Kidney capillary endothelial cell (primary cell): ENCODE measurements at places on chromosomes 1 and 21.
A peak's percentile ranks its signal among the peaks of the same experiment; 100 is the strongest.

- DNase-seq: no peak
Observed at GRCh38 chr1:181222972-181223505, 134.5 kb downstream of the IER5 start.

DNA sequence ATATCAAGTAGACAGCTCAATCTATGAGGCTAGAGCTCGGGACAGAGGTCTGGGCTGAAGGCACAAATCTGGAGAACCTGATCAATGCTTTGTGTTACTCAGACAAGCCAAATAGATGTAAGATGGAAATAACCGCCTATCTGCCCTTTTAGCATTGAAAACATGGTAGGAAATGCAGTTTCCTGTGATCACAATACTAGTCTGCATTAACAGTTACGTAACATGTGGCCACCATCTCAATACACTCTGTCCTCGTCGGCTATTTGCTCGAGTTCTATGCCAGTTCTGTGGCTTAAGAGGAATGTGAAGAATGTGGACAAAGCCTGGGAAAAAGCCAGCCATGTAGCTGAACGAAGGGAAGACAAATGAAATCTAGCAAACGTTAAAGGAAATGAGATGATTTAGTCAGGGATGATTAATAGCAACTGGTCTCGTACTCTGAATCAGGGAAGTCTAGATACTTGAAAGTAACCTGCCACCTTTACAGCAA is 73.3 kb downstream of the HSF2BP start:
- peak; percentile 99 for DNase-seq

- no peak for DNase-seq
Observed at GRCh38 chr1:32393832-32394140, 455 bp downstream of the BSDC1 start.

- DNase-seq: no peak
Observed at GRCh38 chr1:40689737-40690136, 1.8 kb upstream of the NFYC start.

GRCh38 chr21:14243874-14244273 is 27.9 kb downstream of the RBM11 start:
- DNase-seq: no peak

GRCh38 chr1:40824591-40825434 is 37.4 kb downstream of the CITED4 start:
- DNase-seq: no peak

GRCh38 chr1:168437821-168438220 is 106.0 kb downstream of the XCL2 start:
- no peak for DNase-seq

GRCh38 chr1:165763442-165763841 is 5.2 kb downstream of the TMCO1 start:
- DNase-seq: no peak

DNA sequence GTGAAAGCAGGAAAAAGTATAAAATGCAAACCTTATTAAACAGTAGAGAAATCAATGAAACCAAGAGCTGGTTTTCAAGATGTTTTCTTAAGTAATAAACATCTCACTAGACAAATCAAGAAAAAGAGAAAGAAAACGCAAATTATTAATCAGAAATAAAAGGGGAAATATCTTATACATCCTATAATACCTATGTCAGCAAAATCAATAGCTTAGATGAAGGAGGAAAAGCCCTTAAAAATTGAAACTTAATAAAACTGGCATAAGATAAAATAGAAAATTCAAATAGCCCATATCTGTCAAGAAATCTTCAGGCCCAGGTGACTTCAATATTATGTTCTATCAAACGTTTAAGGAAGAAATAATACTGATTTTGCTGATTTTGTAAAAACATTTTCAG is 59.1 kb downstream of the RGS4 start:
- DNase-seq: no peak

GRCh38 chr1:183236158-183236725 is 50.2 kb downstream of the LAMC2 start:
- no peak for DNase-seq

DNA sequence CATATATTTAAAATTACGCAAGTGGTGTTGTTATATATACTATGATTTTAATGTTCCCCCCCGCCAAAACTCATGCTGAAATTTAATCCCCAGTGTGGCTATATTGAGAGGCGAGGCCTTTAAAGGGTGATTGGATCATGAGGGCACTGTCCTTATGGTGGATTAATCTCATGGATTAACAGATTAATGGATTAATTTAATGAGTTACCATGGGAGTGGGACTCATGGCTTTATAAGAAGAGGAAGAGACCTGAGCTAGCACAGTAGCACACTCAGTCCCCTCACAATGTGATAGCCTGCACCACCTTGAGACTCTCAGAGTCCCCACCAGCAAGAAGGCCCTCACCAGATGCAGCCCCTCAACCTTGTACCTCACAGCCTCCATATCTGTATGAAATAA is 34.8 kb downstream of the C1orf198 start:
- DNase-seq: no peak

- DNase-seq: no peak
Observed at GRCh38 chr1:156337888-156338179, 258 bp downstream of the CCT3 start.

- DNase-seq: no peak
Observed at GRCh38 chr1:116717318-116717717, 36.9 kb upstream of the CD2 start.

DNA sequence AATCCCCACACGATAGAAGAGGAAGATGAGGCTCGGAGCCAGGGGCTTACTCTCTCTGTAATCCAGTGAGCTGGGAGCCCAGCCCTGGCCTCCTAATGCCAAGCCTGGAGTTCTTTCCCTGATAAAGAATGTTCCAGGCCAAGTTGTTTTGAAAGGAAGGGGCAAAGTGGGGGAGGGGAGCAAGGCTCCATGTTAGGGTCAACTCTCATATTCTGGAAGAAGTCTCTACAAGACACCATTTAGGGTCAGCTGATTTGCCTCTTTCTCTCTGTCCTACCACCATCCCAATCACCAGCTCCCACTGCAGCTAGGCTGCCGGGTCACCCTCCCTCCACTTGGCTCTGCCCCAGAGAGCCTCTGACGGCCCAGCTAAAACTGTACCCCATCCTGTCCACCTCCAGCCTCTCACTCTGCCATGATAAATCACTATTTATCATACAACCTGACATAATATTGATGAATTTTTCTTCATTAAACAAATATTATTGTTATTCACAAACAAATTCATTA is 95.0 kb downstream of the GLIS1 start:
- no peak for DNase-seq

- peak; percentile 44 for DNase-seq
Observed at GRCh38 chr1:232627645-232628334, 2.1 kb downstream of the SIPA1L2 start.

- peak; percentile 26 for DNase-seq
Observed at GRCh38 chr1:17274186-17275170, 25.6 kb downstream of the PADI3 start.

- DNase-seq: peak; percentile 93
Observed at GRCh38 chr1:225923692-225924555, at the start of gene PYCR2. PYCR2 (minus strand) TSS chr1:225924250; CDS start chr1:225924110, 140 bp downstream.

GRCh38 chr1:204487256-204487615 is 7.4 kb downstream of the PIK3C2B start:
- DNase-seq: no peak

DNA sequence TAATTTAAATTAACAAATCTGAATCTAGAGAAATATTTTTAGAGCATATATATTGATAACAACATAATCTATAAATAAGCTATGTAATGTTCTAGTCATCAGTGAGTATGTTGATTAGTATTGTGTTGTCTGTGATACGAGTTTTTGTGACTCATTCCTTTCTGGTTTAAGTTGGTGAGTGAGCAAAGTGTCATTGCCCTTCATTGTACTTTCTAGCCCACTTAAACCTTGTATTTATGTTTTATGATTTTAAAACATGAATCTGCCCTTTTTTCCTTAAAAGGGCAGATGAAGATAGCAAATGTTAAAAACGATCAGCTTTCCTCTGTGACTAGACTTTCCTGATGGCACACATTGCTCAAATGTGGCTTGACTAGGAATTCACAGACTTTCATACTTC is 38.5 kb downstream of the MACO1 start:
- peak; percentile 79 for DNase-seq

GRCh38 chr1:53681977-53682685 is 56.8 kb downstream of the GLIS1 start:
- peak; percentile 56 for DNase-seq

GRCh38 chr1:1470626-1471388 is 758 bp upstream of the ATAD3B start:
- DNase-seq: peak; percentile 9

GRCh38 chr21:35294231-35294898 is 245.3 kb upstream of the RUNX1 start:
- no peak for DNase-seq

- no peak for DNase-seq
Observed at GRCh38 chr1:187264995-187265602, 436.4 kb downstream of the PLA2G4A start.

- no peak for DNase-seq
Observed at GRCh38 chr1:25103164-25103795, 129.0 kb downstream of the SYF2 start.

GRCh38 chr1:170624146-170624545 is 39.8 kb upstream of the PRRX1 start:
- no peak for DNase-seq

- DNase-seq: no peak
Observed at GRCh38 chr1:204177133-204177532, 11.0 kb upstream of the REN start.

GRCh38 chr1:72050551-72050950 is 231.8 kb downstream of the NEGR1 start:
- DNase-seq: no peak

DNA sequence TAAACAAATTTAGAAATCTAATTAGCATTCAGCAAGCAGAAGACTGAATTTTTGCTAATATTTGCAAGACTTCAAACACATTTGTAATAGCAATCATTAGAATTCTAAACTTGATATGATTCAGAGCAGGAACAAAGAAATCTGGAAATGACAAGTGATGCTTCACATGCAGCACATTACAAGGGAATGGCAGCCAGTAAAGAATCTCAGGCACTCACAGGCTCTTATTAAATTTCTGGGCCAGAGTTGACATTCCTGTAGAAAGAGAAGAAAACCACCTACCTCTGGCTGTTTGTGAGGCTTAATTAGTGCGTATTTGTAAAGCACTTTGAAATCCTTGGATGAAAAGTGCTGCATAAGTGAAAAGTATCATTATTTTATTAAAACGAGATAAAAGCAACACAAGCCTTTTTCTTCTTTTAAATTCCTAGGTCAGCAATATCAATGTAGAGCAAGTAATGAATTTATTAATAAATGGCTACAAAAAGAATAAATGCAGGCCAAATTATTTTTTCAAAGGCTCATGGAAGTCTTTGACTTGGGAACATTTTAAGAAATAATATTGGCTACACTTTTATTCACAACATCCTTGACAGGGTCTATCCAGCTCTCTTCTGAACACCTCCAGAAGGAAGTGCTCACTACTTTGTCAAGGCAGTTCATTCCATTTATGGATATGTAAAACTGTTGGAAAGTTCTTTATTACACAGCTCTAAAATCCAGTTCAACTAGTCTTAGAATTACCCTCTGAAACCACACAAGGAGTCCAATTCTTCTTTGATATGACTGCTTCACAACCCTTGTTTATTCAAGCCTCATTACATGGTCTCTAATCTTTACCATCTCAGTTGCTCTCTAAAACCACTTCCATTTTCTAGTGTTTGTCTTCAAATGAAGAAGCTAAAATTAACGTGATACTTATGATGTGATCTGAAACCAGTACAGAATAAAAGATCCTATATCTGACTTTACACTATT is 32.1 kb upstream of the SCYL3 start:
- DNase-seq: no peak

- DNase-seq: no peak
Observed at GRCh38 chr1:159300146-159300545, 2.0 kb upstream of the FCER1A start.

DNA sequence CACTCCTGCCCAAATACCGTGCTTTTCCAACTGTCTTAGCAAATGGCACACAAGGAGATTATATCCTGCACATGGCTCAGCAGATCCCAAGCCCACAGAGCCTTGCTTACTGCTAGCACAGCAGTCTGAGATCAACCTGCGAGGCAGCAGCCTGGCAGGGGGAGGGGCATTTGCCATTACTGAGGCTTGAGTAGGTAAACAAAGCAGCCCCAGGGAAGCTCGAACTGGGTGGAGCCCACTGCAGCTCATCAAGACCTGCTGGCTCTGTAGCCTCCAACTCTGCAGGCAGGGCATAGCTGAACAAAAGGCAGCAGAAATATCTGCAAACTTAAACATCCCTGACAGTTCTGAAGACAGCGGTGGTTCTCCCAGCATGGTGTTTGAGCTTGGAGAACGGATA is 70.1 kb upstream of the PTBP2 start:
- no peak for DNase-seq

DNA sequence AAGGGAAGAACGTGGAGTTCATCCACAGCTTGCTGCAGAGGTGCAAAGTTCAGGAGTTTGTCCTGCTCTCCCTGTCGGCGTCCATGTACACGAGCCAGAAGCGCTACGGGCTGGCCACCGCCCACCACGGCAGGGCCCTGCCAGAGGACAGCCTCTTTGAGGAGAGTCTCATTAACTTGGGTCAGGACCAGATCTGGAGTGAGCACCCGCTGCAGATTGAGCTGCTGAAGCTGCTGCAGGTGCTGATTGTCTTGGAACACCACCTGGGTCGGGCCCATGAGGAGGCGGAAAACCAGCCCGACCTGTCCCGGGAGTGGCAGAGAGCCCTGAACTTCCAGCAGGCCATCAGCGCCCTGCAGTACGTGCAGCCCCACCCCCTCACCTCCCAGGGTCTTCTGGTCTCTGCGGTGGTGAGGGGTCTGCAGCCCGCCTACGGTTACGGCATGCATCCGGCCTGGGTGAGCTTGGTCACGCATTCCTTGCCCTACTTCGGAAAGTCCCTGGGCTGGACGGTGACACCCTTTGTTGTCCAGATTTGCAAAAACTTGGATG is 73.8 kb upstream of the MORC3 start:
- DNase-seq: no peak
